ENCODE measurements at places on chromosomes 7 and 10. TPM values are rescaled to one million over a fixed set of nuclear protein-coding genes. Genes with fewer than 3 reads are reported as not detected.

Gene WNT8B
- total RNA-seq: not detected

Gene ATRNL1
- total RNA-seq: 1.5 TPM

Gene OPN1SW
- not detected for total RNA-seq

Gene VAX1
- total RNA-seq: not detected

Gene ABCB1
- 2.5 TPM for total RNA-seq

Gene VPS41
- total RNA-seq: 63.2 TPM

DNA sequence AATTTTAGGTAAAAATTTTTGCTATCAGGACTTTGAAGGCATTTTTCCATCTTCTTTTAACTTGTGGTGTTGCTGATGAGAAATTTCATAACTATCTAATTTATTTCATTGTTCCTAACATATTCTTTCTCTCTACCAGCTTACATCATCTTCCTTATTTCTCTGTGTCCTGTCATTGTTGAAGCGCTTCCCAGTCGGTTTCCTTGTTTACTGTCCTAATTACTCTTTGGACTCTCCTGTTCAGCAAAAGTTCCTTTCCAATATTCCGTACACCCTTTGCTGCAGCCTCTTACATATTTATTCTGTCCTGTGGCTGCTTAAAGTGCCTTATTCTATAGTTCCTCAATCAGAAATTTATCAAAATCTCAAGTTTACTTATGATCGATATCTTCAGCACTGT is 609.0 kb upstream of the FZD8 start:
- H3K4me1 ChIP-seq: no peaks in the 10 kb centered on the region
- no peak overlapping the region for H3K27ac ChIP-seq
- DNase-seq: no peak
- no peaks in the 10 kb centered on the region for H3K36me3 ChIP-seq

- no peaks in the 10 kb centered on the region for H3K4me1 ChIP-seq
- no peaks in the 10 kb centered on the region for H3K36me3 ChIP-seq
- no peaks in the 10 kb centered on the region for H3K27me3 ChIP-seq
- H3K4me3 ChIP-seq: no peak overlapping the region
- H3K27ac ChIP-seq: no peak overlapping the region
Measured at GRCh38 chr10:4730998-4731397, 95.0 kb upstream of the AKR1E2 start.

- no peak overlapping the region for H3K27ac ChIP-seq
- DNase-seq: no peak
- no peak overlapping the region for H3K4me3 ChIP-seq
- peaks cover 11% of the 10 kb centered on the region for H3K4me1 ChIP-seq
- no peaks in the 10 kb centered on the region for H3K36me3 ChIP-seq
Measured at GRCh38 chr7:101120315-101120714, 6.6 kb upstream of the SERPINE1 start.
